Lower lobe of right lung (tissue), 2 donors: ENCODE measurements at places on chromosomes 3 and 15. TPM values are rescaled to one million over a fixed set of nuclear protein-coding genes. Genes with fewer than 3 reads are reported as not detected.
A peak's percentile ranks its signal among the peaks of the same experiment; 100 is the strongest.

DNA sequence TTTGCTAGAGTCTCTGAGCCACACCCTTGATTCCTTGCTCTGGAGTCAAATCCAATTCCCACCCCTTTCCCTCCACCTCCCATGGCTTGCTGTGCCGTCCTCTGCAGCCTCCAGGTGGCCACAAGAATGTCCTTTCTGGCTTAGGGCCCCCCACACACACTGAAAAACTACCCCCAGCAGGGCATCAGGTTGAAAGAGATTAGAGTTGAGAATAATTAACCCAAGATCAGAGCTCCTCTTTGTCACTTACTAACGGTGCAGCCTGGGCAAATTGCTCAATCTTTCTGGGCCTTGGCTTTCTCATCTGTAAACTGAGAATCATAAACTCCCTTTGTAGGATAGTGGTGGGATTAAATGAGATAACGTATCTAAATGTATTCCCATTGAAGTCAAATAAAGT, 78.5 kb downstream of the MRPL46 start:
- H3K36me3 ChIP-seq: no peaks in the 10 kb centered on the region
- H3K4me3 ChIP-seq: no peak overlapping the region
- H3K27me3 ChIP-seq: no peaks in the 10 kb centered on the region
- DNase-seq: no peak

- no peaks in the 10 kb centered on the region for H3K4me1 ChIP-seq
- no peaks in the 10 kb centered on the region for H3K36me3 ChIP-seq
- no peaks in the 10 kb centered on the region for H3K27me3 ChIP-seq
- H3K4me3 ChIP-seq: no peak overlapping the region
- H3K27ac ChIP-seq: no peak overlapping the region
- peak; percentile 43 for DNase-seq
Measured at GRCh38 chr3:126481808-126482502, 6.3 kb upstream of the ZXDC start.

DNA sequence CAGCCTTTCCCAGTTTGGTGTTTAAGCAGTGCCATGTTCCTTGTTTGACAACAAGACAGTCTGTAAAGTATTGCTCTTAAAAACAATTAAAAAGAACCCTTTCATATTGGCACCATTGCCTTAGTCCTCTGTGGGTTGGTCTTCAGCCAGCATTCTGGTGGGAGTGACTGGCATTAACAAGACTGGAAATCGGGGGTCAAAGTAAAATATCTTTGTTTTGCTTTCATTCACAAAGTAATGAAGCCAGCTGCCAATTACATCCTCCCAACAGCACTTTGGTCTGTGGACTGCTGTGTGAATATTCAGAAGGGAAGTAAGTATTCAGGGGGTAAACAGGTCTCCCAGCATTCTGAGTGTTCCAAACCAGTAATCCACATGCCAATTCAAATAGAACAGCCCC, 8.3 kb upstream of the VILL start:
- H3K4me3 ChIP-seq: no peak overlapping the region
- H3K27me3 ChIP-seq: no peaks in the 10 kb centered on the region
- H3K36me3 ChIP-seq: peaks cover 34% of the 10 kb centered on the region
- H3K4me1 ChIP-seq: peaks cover 15% of the 10 kb centered on the region
- H3K27ac ChIP-seq: no peak overlapping the region

DNA sequence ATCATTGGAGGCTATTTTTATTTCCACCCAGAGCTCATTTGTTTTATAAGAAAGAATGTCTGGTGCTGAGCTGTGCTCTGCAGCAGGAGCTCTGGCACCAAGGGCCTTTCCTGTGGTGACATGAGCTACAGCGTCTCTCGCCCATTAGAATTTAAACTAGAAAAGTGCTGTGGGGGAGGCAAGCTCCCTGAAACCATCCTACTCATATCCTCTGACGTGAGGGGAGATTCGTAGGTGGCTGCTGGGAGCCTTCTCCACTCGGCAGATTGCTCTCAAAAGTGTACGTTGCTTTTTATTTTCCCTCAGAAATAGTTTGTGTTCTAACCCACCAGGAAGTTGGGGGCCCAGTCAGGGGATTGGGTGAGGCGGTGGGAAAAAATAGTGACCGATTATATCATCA, 76.3 kb upstream of the ARHGEF3 start:
- H3K27me3 ChIP-seq: no peaks in the 10 kb centered on the region
- H3K4me3 ChIP-seq: no peak overlapping the region
- no peak for DNase-seq
- no peaks in the 10 kb centered on the region for H3K4me1 ChIP-seq

GRCh38 chr3:48047841-48048464, 31.7 kb upstream of the MAP4 start:
- H3K4me1 ChIP-seq: no peaks in the 10 kb centered on the region
- no peaks in the 10 kb centered on the region for H3K27me3 ChIP-seq
- peaks cover 13% of the 10 kb centered on the region for H3K36me3 ChIP-seq

DNA sequence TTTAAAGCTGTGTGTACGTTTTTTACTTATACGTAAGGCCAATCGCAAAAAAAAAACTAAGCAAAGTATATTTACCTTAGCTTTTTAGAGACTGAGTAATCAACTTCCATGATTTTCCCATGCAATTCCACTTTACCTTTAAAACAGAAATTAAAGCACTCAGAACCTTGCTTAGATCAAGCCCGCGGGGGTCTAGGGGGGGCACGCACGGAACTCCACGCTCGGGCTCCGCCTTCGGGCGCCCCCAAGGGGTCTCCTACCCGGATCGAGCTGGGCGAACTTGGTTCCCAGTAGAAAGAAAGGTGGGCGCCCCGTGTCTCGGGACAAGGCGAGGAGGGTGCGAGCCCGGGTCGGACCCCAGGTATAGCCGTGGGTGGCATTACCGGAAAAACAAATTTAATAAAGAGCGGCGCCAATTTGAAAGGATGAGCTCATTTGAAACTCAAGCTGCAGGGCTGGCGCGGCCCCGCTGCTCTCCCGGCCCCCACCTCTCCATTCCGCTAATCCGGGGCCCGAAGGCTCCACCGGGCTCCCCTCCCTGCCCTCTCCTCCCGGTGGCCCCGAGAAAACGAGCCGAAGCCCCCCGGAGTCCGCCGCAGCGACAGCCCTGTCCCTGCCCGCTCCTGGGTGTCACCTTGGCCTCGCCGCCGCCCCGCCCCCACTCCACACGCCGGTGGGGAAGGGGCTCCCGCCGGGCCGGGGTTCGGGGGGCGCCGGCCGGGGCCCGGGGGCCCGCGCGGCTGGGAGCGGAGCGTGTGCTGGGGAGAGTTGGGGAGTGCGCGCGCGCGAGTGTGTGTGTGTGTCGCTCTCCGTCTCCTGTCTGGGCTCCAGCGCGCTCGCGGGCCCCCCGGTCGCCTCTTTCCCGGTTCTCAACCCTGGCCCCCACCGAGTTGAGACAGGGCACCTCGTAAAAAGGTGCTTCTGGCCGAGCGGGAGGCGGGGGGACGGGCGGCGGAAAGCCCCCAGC, 1.5 kb downstream of the IGF2BP2 start:
- no peaks in the 10 kb centered on the region for H3K36me3 ChIP-seq
- H3K4me3 ChIP-seq: peak overlapping the region; percentile 87
- peak; percentile 69 for DNase-seq
- H3K27me3 ChIP-seq: peaks cover 13% of the 10 kb centered on the region

DNA sequence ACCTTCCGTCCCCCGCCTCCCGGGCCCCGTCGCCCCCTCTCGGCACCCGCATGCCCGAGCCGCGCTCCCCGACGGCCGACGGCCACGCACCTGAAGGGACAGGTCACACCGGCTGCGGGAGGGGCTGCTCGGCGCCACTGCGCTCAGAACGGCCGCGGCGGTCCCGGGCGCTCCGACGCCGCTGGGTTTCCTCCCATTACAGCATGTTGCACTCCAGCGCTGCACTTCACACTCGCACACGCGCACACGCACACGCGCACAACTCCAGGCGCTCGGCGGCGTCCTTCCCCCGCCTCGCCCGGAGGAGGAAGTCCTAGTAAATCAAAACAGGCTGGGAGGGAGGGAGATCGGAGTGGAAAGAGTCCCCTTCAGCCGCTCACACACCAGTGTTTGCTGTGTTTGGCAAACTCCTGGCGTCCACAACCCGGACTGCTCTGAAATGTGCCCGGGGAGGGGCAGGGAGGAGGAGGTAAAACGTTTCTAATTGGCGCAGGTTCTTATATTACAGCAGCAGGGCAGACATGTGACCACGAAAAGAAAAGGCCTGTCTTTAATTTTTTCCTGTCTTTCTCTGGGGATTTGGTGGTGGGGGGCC, 76.7 kb upstream of the VGLL4 start:
- no peaks in the 10 kb centered on the region for H3K36me3 ChIP-seq
- peak overlapping the region; percentile 96 for H3K4me3 ChIP-seq
- no peaks in the 10 kb centered on the region for H3K27me3 ChIP-seq
- peaks cover 23% of the 10 kb centered on the region for H3K4me1 ChIP-seq
- H3K27ac ChIP-seq: peak overlapping the region; percentile 92

- peaks cover 30% of the 10 kb centered on the region for H3K36me3 ChIP-seq
- H3K27ac ChIP-seq: peak within 1 kb of the TSS; percentile 89
- peak; percentile 89 for DNase-seq
- H3K4me1 ChIP-seq: peaks cover 53% of the 10 kb centered on the region
Measured at GRCh38 chr15:40763801-40764628, at the start of gene GCHFR. GCHFR (plus strand) TSS chr15:40764068; CDS start chr15:40764181, 113 bp downstream.

DNA sequence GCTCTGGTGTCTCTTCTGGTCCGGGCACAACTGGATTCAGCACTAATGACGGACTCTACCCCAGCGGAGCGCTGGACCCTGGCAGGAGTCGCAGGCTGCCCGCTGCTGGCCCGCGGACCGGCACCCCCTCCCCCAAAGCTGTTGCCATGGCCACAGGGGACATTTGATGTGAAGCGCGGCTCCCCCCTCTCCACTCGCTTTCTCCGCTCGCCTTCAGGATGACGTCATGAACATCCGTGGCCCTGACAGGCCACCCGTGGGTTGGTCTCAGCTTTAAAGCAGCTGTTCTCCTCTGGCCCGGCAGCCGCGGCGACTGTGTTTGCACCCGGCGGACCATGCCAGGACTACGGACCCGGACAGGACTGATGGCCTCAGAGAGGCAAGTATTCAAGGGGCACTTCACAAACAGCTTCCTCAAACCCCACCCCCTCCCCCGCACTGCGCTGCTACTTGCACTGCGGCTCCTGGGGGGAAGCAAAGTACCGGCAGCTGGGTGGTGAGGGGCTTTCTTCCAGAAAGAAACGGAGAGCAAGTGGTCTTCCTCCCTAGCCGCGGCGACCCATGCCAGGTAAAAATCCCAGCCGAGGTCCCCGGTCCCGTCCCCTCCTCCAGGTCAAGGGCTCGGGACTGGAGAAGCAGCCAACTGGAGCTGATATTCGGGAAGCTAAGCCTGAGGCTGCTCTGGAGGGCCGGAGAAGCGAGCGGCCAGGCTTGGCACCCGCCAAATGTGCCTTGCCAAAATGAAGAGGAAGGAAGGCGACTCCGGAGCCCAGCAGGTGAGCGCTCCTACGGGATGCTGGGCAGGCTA, 16.6 kb upstream of the AEN start:
- H3K4me3 ChIP-seq: no peak overlapping the region
- H3K27me3 ChIP-seq: peaks cover 55% of the 10 kb centered on the region
- no peak for DNase-seq
- no peak overlapping the region for H3K27ac ChIP-seq
- H3K36me3 ChIP-seq: no peaks in the 10 kb centered on the region

GRCh38 chr3:108283006-108283405, 13.3 kb upstream of the HHLA2 start:
- no peaks in the 10 kb centered on the region for H3K27me3 ChIP-seq
- H3K27ac ChIP-seq: peak overlapping the region; percentile 73
- DNase-seq: no peak
- no peak overlapping the region for H3K4me3 ChIP-seq

DNA sequence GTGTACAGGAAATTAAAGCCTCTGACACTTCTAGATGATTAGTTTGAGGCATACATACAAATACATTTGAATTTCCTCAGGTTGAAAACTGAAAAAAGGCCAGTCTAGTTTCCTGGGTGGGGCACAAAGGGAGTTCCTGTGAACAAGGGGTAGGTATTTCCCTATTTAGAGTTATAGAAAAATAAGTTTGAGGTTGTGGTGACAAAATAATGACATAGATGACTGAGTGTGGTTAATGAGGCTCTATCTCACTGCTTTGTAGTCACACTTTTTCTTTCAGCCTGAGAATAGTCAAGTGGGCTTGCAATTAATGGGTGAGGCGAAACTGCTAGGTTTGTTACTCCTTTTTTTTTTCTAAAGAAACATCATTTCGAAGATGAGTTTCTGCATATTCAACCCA, 4.3 kb downstream of the SLCO3A1 start:
- peaks cover 80% of the 10 kb centered on the region for H3K4me1 ChIP-seq
- H3K27ac ChIP-seq: no peak overlapping the region
- no peak for DNase-seq

- H3K36me3 ChIP-seq: no peaks in the 10 kb centered on the region
- H3K4me1 ChIP-seq: no peaks in the 10 kb centered on the region
- H3K27ac ChIP-seq: no peak overlapping the region
- no peaks in the 10 kb centered on the region for H3K27me3 ChIP-seq
Measured at GRCh38 chr15:76078285-76078877, 18.6 kb downstream of the TMEM266 start.

The UPK1B gene
- total RNA-seq: not detected

The GPR149 gene
- total RNA-seq: not detected

The FAM81A gene
- 1.8 TPM for total RNA-seq

The PCLAF gene
- 4.5 TPM for total RNA-seq

The SMAD3 gene
- total RNA-seq: 25.7 TPM

The XCR1 gene
- 0.32 TPM for total RNA-seq

The HMCES gene
- total RNA-seq: 28.1 TPM
